Activated T-cell treated with anti-CD3 and anti-CD28 coated beads, Interleukin-2, amount 50 U/mL, for 24 hours (primary cell): ENCODE measurements at places on chromosomes 12 and 14.
A peak's percentile ranks its signal among the peaks of the same experiment; 100 is the strongest.

- DNase-seq, result no peak
These were observed 257.8 kb upstream of the GARIN6 start for GRCh38 chr12:99389751-99390150.

DNA sequence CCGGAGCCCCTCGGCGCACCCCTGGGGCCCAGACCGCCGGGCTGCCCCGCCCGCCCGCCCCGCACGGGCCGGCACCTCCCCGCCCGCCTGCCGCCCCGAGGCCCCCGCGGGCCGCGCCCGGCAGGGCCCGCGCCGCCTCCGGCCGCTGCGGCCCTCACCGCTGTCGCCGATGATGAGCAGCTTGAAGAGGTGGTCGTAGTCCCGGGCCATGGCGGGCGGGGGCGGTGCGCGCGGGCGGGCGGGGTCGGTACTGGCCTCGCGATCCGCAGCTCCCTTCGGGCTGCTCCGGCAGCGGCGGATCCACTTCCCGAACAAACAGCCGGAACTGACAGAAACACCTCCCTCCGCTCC lies at the start of gene RAB35:
TSS of gene RAB35 (minus strand) at position 313 of the 351 bp plus-strand sequence. CDS start at position 210, 103 bp downstream.
- DNase-seq, result no peak

DNA sequence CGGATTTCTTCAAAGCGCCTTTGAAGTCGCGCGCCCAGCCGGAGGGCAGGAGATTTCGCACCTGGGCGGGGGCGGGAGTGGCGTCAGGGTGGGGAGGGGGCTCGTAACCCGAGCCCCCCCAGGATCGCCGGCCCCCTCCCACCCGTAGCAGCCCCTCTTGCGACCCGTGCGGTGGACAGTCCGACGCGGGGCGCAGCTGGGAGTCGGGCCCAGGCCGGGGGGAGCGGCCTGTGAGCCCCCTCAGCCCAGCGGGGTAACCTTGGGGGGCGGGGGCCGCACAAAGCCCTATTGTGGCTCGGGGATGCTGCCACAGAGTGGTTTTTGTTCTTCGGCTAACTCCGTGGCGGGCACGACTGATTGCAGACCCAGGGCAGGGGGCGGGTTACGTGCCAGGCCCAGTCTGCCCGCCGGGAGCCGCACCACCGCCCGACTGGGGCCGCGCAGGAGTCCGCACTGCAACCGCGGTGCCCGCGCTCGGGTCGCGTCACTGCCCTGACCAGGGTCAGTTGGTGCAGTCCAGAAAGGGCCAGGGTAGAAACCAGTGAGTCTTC lies 4.2 kb upstream of the AAAS start:
- DNase-seq, result peak; percentile 61

DNA sequence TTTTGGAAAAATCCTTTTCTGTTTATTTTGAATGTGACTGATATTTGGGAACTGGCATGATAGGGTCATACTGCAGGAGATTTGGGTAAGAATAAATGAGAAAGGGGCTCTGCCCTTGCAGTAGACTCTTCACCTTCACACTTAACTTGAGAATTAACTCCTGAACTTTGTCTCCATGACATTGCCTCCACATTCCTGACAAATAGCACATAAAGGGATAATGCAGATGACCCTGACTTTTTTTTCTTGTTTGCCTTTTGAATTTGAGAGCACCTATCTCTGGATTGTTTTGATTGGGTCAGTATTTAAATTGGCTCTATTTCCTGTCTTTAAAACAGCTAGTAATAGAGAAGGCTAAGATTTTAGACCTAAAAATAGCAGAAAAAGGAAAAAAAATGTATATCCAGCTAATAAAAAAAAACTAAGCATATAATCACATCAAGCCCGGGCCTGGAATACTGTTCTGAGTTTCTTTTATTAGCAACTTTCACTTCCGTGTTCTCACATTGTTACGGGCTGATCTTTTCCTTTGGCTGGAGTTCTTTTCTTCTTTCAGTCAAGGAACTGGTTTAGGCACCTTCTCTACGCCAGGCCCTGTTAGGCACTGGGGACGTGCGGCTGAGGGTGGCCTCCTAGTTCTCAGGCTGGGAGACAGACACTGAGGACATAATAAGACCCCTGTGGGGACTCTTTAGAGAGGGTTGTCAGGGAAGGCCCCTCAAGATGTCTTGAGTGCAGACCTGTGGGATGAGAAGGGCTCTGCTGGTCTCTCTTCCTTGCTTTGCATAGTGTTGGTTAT lies 53.1 kb upstream of the GNPNAT1 start:
- DNase-seq, result no peak

DNA sequence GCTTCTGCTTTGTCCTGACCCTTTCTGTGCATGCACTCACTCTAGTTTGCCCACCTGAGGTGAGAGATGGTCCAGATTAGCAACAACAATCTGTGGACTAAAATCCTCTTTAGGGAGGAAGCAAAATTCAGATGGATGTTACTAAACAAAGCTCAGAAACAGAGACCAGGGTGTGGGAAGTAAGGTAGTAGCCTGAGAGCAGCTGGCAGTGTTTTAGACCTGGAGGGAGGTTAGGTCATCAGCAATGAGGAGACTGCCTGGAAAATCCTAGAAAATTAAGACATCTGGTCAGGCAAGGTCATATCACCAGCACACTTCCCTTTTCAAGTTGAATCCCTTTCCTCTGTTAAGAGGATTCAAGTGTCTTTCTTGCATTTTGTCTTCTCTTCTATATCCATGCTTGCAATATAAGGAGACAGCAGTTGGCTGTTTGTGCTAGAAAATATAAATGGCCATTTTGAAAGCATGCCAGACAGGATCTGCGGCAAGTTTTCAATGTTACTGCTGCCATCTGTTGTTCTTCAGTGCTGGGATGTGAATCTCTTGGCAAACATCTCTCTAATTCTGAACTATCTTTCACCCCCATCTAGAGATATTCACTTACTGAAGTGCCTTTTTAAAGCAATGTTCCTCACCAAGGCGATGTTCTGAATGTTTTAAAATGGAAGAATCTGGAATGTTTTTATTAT lies 266.4 kb downstream of the NAV3 start:
- no peak for DNase-seq

- DNase-seq, result peak; percentile 60
These were observed 90.0 kb downstream of the RIN3 start for GRCh38 chr14:92603309-92604242.

GRCh38 chr12:46608431-46609272 lies 217.1 kb downstream of the SLC38A4 start:
- DNase-seq, result no peak

DNA sequence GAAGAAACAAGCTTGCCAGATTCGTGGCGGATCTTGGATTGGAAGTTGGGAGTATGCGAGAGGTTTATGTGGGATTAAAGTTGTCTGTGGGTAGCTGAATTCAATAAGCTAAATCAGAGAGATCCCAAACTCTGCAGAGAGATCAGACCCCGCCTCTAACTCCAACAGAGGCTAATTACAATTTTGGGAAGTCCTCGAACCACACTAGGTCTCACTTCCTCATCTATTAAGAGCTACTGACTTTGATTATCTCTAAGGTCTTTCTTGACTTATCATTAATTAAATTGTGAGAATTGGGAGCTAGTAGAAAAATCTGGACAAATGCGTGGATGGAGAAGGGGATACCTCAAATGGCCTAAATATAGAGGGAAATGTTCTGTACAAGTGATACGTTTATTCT lies 9.1 kb downstream of the NTF3 start:
- DNase-seq, result no peak

- DNase-seq, result no peak
These were observed 8.2 kb downstream of the INTS13 start for GRCh38 chr12:26929590-26929989.

DNA sequence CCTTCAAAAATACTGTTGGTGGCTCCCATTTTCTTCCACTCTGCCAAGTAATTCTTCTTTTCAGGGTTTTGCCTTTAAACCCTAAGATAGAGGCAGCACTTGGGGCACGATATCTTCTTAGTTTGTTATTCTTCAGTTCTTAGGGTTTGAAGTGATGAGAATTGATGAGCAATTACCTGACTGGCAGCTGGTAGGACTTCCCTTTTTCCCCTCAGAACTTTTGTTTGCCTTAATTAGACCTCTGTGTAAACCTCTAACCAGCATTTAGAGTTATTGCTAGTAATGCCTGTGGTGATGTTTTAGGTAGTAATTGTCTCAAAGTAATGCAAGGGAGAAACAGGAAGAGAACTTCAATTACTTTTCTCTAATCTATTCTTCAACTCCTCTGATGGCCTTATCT lies 683.5 kb downstream of the RPL10L start:
- DNase-seq, result no peak

DNA sequence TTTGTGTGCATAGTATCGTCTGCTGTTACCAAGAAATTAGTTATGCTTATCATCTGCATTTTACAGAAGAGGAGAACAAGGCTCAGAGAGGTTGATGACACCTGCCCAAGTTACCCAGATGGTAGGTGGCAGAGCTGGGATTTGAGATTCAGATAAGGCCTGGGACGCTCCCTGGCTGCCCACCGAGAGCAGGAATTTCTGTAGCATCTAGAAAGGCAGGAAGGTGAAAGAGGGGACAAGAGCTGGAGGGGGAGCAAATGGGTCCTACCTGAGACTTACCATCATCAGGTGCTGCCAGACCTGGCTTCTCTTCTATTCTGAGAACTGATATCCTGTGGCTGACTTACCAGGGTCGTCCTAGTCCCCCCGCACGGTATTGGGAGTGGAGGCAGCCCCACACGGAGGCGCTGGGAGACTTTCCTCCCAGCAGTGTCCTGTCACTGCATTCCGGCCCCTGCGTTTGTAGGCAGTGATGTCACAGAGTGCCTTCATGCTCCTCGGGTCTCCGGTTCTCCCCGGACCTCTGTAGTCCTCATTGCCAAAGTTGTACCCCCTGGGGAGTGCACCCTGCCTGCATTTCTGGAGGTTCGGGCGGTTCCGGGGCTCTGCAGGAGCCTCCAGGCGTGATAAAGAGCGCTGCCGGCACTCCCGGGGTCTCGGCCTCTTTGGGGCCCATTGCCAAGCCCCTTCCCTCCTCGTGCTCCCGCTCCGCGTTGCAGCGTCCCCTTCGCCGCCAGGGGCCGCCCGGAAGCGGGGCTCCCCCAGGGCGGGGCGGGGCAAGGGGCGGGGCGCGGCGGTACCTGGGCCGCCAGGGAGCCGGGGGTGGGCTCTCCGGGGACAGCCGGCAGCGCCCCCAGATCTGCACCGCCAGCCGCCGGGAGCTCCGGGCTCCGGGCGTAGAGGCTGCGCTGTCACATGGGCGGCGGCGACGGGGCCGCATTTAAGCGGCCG lies at the start of gene CABP1:
TSS of gene CABP1 (plus strand) at position 856 of the 951 bp plus-strand sequence. CDS start at position 916, 60 bp downstream.
- peak; percentile 84 for DNase-seq

DNA sequence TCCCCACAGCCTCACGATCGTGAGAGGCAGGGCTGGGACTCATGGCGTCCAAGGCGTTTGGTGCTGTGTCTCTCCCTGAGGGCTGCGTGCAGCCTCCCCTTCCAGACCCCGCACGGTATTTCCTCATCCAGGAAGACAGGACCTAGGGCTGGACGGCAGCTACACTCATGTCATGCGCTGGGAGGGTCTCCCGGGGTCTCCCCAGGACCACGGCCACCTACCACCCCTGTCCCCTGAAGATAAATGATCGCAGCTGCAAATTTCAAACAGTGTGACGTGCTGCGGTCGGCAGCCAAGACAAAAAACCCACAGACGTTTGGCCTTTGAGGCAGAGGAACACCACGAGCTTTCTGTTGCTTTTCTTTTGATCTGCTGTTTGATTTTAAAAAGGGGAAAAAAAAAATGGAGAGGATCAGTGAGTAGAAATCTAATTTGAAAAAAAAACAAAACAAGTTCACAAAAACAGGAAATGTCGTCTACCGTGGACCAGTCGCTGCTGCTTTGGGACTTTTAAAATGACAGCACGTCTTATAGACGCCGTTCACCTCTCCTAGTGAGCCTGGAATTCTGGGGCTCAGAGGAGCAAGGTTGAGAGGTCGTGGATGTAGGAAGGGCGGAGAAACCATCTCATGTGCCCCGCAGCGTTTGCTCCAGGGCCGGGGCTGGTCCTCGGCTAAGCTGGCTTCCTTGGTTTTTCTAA lies 237.6 kb downstream of the SLC41A2 start:
- DNase-seq, result peak; percentile 68

- no peak for DNase-seq
These were observed 388.1 kb downstream of the ZFP36L1 start for GRCh38 chr14:68404652-68405183.

DNA sequence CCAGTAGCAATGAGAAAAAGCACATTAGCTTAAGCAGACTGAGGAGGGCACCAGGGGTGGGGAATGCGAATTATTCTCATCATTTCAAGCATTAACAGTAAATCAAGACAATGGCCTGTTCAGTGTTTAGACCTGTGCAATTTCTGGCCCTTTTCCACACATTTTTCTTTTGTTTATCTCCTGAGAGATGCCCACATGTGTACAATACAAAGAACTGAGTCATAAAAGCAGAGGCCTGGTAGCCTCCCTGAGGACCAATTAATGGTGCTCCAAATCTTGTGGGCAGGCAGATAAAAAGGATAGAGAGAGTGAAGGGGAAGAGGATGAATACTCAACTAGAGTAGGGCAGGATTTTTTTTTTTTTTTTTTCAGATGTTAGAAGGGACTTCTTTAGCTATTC lies 480.8 kb downstream of the RERGL start:
- DNase-seq, result no peak

GRCh38 chr14:76727384-76727783 lies 33.9 kb upstream of the VASH1 start:
- DNase-seq, result no peak

DNA sequence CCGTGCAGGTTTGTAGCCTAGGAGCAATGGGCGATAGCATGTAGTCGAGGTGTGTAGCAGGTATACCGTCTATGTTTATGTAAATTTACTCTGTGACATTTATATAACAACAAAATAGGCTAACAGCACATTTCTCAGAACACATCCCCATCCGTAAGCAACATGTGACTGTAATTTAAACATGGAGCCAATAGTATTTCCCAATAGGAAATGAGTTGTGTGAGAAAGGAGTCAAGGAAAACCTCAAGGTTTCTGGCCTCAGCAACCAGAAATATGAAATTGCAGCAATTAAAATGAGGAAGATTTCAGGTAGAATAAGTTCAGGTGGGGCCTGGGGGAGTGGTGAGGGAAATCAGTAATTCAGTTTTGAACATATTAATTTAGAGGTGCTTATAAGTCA lies 136.0 kb downstream of the MSRB3 start:
- no peak for DNase-seq

- DNase-seq, result no peak
These were observed 735 bp upstream of the MAPKAPK5 start for GRCh38 chr12:111841236-111841749.

DNA sequence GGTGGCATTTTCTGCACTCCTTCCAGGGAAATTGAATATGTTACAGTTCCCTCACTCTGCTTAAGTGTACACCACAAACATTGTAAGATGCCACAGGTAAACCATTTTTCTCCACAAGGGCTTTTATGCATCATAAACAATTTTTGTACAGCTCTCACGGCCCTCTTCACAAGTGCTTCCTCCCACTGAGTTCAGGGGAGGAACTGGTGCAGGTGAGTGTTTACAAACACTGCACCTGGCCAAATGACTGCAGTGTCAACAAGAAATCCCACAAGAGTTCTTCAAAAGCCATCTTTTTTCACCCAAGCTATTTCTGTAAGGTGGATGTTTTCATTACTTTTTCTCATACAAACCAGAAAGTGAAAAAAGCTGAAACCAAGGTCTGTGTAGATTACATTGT lies 973.2 kb downstream of the AACS start:
- DNase-seq, result no peak

DNA sequence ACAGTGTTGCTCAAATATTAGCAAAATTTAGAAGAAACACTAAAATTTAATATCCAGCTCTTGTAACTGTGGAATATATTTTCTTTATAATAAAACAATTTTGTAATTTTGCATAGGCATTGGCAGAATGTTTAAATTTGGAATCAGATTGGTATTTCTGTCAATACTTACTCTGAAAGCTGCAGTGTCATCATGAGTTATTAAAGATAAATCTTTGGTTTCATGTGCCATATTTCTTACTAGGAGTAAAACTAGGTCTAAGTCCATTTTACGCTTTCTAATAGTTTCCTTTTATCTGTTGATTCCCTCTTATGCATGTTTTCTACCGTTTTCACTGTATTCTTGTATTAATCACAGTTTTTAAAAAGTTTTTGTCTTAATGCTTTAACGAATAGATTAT lies 49.7 kb downstream of the CCDC91 start:
- DNase-seq, result no peak
